Peyer's patch (tissue), 4 donors: ENCODE measurements at places on chromosomes 5 and 9. TPM values are rescaled to one million over a fixed set of nuclear protein-coding genes. Genes with fewer than 3 reads are reported as not detected.

DNA sequence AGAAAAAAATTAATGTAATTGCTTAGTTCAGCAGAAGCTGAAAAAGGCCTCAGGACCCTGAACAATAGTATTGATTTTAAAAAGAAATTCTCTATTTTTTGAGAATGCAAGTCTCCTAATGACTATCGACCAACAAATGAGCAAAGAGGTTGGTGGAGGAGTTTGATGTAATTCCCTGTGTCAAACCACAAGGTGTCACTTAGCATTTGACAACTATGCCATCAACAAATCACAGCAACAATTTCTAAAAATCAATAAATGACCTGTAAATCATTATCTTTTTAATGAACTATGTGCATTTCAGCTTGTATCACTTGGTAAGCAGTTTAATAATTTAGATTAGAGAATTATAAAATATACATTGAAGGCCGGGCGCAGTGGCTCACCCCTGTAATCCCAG lies 133.7 kb downstream of the PRELID2 start:
- DNase-seq: no peak

- DNase-seq: no peak
These were observed 377.0 kb downstream of the TLE1 start for GRCh38 chr9:81312346-81312745.

SFXN1 gene
- 85.8 TPM for total RNA-seq

DNA sequence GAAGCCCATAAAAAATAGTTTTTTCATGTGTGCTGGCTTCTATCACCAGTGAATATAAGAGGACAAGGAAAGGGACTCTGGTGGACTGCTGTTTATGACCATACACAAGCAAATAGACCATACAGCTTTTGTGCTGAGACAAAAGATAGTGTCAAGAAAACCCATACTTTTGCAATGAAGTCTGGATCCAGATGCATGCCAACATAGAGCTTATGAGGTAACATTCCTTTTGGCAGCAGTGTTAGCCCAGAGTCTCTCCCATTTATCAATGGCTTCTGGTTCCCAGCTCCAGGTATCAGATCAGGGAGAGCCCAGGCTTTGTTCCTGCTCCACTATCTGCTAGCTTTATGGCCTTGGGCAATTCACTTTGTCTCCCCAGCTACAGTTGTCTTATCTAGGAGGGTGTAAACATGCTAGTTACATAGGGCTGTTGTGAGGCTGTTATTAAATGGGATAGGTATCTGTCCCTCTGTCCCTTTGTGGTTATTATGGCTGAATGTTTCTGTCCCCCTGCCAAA lies 55.6 kb downstream of the CCDC192 start:
- DNase-seq: peak; percentile 60

PCDHB2 gene
- total RNA-seq: 0.35 TPM
